ENCODE measurements at places on chromosomes 16 and 17. TPM values are rescaled to one million over a fixed set of nuclear protein-coding genes. Genes with fewer than 3 reads are reported as not detected.

DNA sequence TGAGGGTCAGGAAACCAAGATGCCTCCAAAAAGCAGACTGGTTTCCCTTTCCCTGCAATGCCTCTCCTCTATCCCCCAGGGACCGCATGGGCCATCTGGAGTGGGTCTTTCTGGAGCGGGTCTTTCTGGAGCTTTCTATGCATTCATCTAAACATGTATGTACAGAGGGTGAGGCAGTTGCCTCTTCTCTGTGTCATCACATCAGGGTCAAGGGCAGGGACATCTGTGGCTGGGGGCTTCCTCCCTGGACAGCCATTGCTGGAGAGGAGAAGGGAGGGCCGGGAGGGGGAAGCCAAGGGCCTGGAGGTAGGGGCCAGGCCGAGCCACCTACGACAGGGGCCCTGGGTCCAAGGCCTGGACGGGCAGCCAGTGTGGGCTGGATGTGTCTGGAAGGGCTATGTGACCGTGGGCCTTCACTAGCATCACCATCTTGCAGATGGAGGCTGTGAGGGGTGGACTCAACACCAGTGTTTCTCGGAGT, 840 bp downstream of the ADCY7 start:
- peaks cover 2% of the 10 kb centered on the region for H3K27me3 ChIP-seq
- H3K4me3 ChIP-seq = peak overlapping the region; percentile 46
- no peaks in the 10 kb centered on the region for H3K4me1 ChIP-seq
- peak; percentile 44 for DNase-seq
- peak overlapping the region; percentile 23 for H3K27ac ChIP-seq

DNA sequence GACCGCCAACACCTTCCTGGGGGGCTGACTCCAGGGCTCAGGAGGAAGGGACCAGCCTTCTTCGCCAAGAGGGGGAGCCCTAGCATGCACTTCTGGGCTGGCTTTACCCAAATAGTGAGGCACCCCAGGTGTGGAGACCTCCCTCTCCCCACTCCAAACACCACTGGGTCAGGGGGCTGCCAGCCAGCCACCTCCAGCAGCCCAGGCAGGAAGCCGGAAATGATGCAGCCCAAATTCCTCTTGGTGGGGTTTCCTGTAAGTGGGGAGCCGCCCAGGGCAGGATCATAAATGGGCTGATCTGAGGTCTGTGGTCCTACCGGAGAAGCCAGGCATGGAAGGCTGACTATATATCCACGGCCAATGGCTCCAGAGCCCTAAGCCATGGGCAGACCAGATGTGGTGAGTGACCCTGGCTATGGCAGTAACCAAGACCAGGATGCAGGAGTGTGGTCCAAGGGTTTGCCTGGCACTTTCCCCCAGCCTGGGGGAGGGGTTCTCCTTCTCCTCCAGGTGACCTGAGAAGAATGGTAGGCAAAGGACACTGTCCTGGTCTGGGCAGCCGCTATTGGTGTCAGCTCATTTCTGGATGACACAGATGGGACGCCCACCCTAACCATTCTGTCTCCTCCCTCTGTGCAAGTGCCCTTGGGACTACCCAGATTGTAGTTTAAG, 4.2 kb downstream of the GIT1 start:
- peak overlapping the region; percentile 65 for H3K27ac ChIP-seq
- H3K4me1 ChIP-seq = peaks cover 63% of the 10 kb centered on the region
- H3K27me3 ChIP-seq = no peaks in the 10 kb centered on the region
- no peak for DNase-seq

The PLCG2 gene
- total RNA-seq = 4.8 TPM

The PPP1R27 gene
- 976 TPM for total RNA-seq

Data from psoas muscle (tissue), 8 donors.